Stimulated activated CD8-positive, alpha-beta memory T cell treated with anti-CD3 and anti-CD28 coated beads, Interleukin-4, amount 100 ng/mL, for 4 hours (primary cell): ENCODE measurements at places on chromosomes 5 and 9.

DNA sequence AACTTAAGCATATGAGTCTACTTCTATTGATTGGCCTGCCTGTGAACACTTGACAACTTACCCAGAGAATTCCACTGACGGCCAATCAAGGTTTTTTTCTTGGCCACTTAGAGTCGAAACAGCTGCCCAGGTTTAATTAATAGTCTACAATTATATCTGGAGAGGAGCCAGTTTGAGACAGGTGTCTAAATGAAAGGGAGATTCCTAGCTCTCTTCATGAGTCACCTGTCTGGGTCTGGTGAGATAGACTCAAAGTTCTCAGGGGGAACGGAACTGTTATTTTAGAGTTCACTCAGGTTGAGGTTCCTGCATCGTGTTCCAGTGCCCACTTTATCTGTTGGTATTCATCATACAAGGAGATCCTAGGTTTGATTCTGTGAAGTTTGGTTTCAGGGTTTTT is 111.0 kb downstream of the CD180 start:
- DNase-seq = no peak

DNA sequence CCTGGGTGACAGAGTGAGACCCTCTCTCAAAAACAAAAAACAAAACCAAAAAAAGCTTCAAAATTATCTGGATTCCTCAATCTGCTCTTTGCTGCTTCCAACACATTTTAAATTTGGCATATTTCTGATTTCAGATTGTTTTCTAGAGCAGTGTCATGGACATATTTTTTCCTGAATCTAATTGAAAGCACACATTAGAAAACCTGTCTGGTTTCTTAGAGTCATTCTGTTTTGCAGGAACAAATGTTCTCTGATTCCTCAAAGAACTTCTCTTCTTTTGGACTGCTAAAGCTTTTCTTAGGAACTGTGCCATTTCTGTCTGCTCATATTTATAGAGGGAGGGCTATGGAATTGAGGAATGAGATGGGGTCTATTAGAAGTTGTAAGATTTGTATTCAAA is 81.6 kb downstream of the RAI14 start:
- no peak for DNase-seq

GRCh38 chr5:158917731-158918130 is 182.0 kb downstream of the EBF1 start:
- no peak for DNase-seq

- no peak for DNase-seq
These were observed 444 bp upstream of the ZNF354A start for GRCh38 chr5:178730940-178731265.

DNA sequence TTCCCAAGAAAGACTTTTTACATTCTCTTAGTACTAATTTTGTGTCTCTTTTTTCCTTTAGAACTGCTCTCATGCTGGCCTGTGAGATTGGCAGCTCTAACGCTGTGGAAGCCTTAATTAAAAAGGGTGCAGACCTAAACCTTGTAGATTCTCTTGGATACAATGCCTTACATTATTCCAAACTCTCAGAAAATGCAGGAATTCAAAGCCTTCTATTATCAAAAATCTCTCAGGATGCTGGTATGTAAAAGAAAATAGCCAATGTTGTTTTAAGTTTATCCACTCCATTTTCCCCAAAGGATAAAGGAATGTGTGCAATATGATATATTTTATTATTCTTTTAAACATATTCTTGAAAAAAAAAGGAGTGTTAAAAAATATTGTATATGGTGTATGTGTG is 27.3 kb upstream of the TTC23L start:
- DNase-seq = no peak

DNA sequence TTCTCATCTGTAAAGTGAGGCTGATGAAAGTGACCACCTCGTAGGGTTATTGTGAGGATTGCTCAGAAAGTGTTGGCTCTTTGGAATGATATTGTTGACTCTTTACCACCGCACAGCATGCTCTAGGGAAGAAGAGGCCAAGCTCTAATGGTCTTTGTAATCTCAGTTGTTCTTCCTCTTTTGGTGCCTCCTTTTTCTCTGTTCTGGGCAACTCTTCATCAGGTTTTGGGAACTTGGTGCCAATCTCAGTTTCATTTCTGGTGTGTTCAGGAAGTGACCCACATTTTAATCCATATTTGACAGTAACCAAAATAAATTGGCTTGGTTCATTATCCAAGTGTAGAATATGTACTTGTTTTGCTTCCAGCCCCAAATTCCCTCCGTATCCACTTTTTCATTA is 25.1 kb downstream of the ARHGAP26 start:
- no peak for DNase-seq

- DNase-seq = no peak
These were observed 69.0 kb downstream of the MVB12B start for GRCh38 chr9:126395439-126396212.

- no peak for DNase-seq
These were observed 125.4 kb downstream of the MED27 start for GRCh38 chr9:131954299-131954698.

GRCh38 chr5:83472508-83473345 is 1.2 kb downstream of the VCAN start:
- no peak for DNase-seq

GRCh38 chr5:8953016-8953415 is 592.9 kb downstream of the SEMA5A start:
- DNase-seq = no peak

DNA sequence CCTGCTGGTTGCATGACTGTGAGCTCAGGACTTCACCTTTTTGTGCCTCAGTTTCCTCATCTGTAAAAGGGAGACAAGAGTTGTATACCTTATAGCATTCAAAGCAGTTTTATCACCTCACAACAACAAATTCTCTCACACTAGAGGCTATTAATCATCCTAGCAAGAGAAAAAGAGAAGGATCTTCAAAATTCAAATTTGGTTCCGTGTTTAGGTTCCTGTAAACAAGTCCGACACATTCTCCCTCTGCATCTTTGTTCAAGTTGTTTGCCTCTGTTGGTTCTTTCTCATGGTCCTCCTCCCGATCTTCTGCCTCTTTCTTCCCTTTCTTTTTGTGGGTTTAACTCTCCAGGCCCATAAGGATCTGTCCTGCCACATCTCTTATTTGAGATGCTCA is 218.0 kb downstream of the PIK3R1 start:
- no peak for DNase-seq

- no peak for DNase-seq
These were observed 322.8 kb upstream of the RFX3 start for GRCh38 chr9:3848445-3849114.

GRCh38 chr9:20001058-20001457 is 212.2 kb upstream of the SLC24A2 start:
- DNase-seq = no peak

DNA sequence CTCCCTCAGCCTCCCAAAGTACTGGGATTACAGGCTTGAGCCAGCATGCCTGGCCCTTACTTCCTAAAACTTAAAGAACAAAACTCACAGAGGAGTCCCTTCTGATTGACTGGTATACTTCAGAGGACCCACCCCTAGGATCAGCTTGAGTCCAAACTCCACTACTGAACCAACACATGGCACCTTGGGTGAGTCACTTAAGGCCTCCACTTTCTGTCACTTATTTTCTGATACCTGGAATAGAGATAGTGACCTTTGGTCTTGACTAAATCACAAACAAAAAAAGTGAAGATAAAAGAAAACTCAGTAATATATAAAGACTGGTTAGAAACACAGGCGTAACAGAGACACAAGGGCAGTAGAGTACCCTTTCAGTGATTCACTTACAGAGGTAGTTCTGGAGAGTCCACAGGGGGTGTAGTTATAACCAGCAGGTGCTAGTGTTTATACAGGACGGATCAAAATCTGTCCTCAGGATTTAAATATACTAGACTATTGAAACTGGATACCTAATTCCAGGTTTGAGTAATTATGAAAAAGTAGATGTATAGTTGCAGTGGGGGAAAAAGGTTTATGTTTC is 274.3 kb upstream of the ANKRD55 start:
- no peak for DNase-seq

DNA sequence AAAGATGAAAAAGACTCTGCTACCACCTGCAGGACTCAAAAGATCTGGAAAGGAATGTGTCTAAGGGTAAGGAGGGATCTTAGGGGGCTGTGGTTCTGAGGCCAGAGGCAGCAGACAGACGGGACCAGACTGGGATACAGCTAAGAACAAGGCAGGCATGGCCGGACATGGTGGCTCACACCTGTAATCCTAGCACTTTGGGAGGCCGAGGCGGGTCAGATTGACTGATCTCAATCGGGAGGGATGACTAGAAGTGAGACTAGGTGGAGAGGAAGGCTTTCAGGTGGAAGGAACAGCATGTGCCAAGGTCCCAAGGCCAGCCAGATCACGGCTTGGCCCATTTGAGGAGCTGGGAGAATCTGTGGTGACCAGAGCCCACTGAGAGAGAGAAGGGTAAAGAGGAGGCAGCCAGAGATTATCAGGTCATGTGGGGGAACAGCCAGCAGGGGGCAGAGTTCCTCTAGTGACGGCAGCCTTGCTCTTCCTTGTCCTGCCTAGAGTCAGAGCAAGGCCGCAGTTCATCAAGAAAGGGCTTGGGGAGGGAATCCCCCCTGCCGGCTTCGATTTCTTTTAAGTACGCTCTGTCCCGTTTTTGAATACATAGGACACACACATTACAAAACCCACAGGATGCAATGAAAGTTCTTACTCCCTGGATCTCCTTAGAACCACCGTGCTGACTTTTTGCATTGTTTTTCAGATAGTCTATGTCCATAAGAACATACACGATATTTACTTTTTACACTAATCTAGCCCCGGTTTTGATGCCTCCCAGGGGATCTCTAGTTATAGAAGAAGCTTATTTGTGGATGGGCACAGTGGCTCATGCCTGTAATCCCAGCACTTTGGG is 2.6 kb upstream of the OLFML2A start:
- DNase-seq = peak; percentile 43

- no peak for DNase-seq
These were observed 1363.3 kb downstream of the MAT2B start for GRCh38 chr5:164868761-164869160.

DNA sequence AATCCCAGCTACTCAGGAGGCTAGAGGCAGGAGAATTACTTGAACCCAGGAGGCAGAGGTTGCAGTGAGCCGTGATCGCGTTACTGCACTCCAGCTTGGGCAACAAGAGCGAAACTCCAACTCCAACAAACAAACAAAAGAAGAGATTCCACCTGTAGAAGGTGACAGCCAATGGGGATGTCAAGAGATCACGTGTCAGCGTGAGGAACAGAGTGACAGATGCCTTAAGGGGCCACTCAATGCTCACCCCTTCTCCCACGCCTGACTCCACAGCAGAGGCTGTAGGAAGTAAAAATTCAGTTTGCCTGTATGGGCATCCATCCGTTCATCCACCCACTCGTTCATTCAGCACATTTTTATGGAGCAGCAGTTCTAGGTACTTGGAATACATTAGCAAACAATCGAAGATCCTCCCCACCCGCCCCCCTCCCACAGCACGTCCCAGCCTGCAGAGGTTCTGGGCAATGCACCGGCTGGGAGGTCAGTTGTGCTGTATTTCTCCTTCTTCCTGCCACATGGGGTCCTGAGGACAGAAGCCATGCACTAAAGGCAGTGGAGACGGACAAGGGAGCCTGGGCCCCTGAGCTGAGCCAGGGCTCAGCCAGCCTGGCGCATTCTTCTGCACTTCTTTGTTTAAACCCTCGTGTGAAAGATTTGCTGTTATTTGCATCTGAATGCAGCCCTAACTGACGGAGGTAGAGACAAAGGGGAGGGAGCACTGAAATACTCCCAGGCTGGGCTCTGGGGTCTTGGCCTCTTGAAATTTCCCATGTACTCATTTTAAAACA is 11.3 kb upstream of the RNF130 start:
- DNase-seq = no peak

- no peak for DNase-seq
These were observed 69.0 kb upstream of the SLC12A2 start for GRCh38 chr5:128014578-128014977.

GRCh38 chr5:56612759-56613158 is 202.6 kb upstream of the MAP3K1 start:
- no peak for DNase-seq
